Fibroblast of villous mesenchyme (primary cell): ENCODE measurements at places on chromosomes 5 and 9.

DNA sequence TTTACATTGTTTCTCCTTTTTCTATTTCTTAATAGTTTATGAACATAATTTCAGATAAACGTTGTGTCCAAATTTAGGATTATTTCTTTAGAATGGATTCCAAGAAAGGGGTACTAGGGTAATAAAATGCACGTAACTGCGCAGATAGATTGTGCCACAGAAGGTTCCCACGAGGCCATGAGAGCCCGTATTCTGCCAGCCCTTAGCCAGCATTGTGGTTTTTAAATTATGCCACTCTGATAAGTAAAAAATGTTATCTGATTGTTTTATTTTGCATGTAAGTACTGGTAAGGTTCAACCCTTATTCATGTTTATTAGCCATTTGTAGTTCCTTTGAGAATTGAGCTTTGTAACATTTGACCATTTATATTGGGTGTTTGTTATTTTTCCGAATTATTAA, 88.7 kb downstream of the PRKACG start:
- no peak for DNase-seq

GRCh38 chr9:34638138-34638445, 505 bp upstream of the SIGMAR1 start:
- DNase-seq = no peak

- no peak for DNase-seq
Measured at GRCh38 chr5:113182658-113183344, 206.2 kb downstream of the DCP2 start.

GRCh38 chr5:97545886-97546535, 363.0 kb upstream of the RIOK2 start:
- DNase-seq = no peak
